ENCODE measurements at places on chromosomes 12 and 14.

DNA sequence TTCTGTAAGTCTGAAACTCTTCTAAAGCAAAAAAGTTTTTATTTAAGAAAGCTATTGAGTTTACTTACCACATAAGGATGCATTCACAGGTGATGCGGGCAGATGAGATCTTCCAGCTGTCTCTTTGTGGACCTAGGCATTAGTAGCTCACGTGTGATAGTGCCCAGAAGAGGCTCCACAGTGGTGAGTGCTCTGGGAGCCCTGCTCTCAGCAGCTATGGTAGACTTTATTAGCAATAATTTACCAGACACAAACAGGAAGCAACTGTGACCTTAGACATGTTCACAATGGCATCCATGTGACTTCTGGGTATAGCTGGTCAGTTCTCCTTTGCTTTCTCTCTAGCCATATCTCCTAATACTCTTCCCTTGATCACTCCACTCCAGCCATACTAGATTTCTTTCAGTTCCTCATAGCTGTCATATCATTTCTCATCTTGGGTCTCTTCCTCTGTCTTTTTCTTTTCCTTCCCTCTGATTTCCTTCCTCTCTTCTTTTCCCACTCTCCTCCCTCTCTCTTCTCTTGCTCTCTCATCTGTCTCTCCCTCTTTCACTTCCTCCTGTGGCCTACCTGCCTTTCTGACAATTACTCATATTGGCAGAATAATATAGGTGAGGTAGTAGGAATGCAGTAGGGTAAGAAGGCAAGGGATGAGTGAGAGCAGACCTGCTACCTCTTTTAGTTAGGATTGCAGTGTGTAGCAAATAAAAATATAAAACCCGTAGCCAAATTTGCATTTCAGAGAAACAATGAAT is 75.2 kb upstream of the SCAF11 start:
- DNase-seq, result no peak

DNA sequence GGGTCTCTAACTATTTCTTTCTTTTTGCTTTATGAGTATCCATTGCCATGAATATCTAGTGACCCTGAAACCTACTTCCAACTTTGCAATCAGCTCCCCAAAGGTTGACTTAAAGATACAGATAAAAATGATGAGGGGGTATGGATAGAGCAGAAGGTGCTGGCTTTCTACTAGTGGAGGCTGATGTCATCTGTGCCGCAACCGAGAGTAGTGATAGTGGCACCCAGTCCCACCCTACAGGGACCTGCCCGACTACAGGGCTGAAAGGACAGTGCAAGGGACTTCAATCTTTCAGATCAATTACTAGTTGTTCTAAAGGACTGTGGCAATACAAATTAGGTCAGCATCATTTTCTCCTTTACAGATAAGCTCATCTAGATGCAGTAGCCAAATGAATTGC is 806.0 kb downstream of the VRK1 start:
- no peak for DNase-seq

DNA sequence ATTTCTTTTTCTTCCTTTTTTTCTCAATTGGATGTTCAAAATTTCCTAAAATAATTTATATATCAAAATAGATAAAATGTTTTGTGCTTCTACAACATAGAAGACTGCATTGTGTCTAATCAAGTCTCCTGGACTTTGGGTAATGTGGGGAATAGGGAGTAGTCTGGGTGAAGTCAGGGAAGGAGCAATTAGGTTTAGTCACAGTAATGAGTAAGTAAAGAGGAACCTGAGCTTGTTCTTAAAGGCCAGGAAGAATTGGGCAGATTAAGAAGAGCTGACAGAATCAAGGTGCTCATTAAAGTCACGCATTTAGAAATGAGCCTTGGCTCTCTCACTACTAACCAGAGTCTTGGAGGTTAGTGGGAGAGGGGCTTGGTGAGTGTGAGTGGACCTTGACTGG is 233.3 kb upstream of the SSTR1 start:
- DNase-seq, result no peak

GRCh38 chr14:85817430-85817829 is 287.5 kb downstream of the FLRT2 start:
- DNase-seq, result no peak

GRCh38 chr12:101740980-101741379 is 1.7 kb upstream of the SYCP3 start:
- DNase-seq, result no peak

GRCh38 chr14:98607341-98607910 is 664.6 kb downstream of the BCL11B start:
- DNase-seq, result no peak
